ENCODE measurements at places on chromosomes 6 and 20.

DNA sequence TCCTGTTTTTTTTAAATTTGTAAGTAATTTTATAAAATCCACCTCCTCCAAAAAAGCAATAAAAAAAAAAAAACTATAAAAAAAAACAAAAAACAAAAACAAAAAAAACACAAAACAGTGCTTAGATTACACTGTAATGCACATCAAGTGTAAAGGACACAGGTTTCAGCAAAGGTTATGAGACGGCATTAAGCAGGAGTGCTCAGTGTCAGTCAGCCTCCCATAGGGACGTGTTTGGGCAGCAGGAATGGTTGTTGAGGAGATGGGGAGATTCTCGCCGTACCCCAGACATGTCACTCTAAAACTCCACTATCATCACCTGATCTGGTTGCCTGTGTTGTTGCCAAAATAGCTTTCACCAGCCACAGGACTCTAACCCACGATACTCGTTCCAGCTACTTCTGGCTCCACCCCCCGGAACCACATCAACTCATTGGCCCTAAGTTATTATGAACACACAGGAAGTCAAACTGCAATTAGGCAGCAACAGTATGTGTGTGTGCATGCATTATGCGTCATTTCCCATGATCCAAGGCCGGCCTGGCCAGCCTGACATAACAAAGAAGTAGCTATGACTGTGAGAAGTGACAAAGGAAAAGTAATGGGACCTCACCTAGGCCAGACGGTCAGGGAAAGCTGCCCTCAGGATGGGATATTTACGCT is 28.7 kb downstream of the ECT2L start:
- DNase-seq, result no peak

GRCh38 chr20:61674121-61674520 is 391.6 kb downstream of the TAF4 start:
- no peak for DNase-seq

DNA sequence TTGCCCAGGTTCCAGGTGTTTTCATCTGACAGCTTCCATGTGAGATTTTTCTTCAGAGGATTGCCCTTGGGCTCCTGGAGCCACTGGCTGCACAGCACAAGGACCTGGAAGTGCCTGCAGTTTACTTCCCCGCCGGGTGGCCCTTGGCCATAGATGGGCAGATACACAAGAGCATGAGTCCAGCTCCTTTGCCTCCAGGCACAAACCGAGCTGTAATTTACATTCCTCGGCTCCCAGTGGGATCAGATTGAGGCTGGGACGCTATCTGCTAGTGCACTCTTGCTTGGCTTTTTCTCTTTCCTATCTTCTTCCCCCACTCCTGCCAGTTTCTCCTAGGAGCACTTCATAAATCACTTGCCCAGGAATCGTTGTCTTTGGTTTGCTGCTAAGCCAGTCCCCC is 85.4 kb upstream of the RALY start:
- no peak for DNase-seq

- no peak for DNase-seq
These were observed 30.6 kb downstream of the SIRPD start for GRCh38 chr20:1526896-1527295.

- no peak for DNase-seq
These were observed 5.3 kb downstream of the FBXO5 start for GRCh38 chr6:152977556-152977955.

GRCh38 chr6:35146453-35146852 is 5.3 kb upstream of the TCP11 start:
- no peak for DNase-seq

DNA sequence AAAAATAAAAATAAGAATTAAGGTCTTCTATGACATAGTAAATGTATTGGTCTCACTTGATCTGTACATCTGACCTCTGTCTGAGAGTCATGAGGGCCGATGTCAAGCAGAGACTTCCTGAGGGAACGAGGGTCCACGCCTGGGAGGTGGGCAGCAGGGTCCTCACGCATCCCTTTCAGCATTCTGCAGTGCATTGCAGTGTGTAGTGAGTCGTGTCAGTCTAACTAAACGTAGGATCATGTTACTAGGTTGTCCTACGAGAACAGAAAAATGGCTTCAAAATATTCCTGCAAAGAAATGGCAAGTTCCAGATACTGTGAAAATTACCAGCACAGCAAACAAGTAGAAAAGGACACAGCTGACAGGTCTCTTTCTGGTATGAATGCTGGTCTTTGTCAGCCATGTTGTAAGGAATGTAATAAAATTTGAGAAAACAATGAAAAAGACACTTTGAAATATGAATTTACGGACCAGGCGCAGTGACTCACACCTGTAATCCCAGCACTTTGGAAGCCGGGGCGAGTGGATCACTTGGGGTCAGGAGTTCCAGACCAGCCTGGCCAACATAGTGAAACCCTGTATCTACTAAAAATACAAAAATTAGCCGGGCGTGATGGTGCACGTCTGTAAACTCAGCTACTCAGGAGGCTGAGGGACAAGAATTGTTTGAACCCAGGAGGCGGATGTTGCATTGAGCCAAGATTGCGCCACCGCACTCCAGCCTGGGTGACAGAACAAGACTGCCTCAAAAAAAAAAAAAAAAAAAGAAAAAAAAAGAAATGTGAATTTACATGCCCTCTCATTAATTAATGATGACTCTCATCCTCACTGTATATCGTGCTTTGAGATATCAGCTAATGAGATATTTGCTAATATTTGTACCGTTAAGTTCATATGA is 2.4 kb upstream of the AHCY start:
- no peak for DNase-seq

DNA sequence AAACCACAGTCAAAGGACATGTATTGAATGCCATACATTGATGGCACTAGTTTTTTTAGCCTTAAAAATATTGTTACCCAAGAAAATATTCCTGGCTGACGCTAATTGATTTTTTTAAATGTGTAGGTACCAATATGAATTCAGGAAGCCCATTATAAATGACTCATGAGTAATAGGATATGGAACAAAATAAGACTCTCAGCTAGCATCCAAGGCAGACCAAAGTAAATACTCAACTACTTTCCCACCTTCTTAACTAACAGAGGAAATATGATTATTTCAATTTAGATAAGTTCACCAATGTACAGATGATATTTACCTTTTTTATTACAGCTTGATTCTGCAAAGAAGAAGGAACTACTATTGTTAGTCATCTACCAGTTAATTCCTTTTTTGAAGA is 43.2 kb upstream of the TXNDC5 start:
- no peak for DNase-seq

DNA sequence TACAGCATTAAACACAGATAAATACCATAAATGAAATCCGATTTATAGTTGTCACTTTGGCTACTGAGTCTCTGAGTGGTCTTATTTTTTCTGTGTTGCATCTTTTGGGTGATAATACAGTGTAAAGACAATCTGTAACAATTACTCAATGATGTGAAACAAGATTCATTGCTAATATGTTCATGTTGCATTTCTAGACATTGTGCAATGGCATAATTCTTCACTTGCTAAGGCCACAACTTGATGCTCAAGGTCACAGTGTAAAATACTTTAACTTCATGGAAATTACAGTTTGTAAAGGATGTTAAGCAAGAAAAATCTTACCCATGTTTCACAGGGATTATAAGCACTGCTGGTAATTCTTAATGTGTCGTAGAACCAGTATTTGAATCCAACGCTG is 74.9 kb upstream of the SMLR1 start:
- no peak for DNase-seq

GRCh38 chr20:63182425-63182824 is 33.5 kb downstream of the YTHDF1 start:
- DNase-seq, result no peak

DNA sequence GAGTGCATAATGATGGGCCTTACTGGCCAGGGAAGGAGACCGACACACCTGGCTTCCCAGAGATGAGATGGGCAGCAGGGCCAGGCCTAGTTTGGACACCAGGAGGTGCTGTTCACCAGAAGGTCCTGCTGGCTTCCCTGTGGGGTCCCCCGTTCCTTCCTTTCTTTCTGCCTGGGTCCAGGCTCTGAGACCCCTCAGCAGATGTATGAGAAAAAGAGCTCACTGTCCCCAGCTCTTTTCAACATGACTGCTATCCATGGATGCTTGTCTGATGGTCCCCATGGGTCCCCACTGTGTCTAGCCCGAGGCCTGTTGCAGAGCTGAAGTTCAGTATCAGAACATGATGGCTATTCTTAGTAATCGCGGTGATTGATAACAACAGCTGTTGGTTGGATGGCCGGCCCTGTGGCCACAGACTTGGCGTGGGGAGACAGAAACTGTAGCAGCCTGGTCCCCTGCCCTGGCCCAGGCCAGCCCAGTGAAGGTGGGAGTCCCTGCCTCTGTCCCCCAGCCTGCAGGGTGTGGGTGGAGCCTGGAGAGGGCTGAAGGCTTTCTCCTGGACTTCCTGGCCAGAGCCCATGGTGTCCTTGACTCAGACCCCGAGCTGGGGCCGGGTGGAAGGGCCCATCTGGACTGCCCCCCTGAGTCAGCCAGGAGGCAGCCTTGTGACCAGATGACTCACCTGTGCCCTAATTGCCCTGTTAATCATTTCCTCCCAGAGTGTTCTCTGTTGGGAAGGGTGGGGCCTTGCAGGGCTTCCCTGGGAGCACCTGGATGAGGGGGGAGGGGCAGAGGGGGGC is 9.9 kb upstream of the BAK1 start:
- no peak for DNase-seq

DNA sequence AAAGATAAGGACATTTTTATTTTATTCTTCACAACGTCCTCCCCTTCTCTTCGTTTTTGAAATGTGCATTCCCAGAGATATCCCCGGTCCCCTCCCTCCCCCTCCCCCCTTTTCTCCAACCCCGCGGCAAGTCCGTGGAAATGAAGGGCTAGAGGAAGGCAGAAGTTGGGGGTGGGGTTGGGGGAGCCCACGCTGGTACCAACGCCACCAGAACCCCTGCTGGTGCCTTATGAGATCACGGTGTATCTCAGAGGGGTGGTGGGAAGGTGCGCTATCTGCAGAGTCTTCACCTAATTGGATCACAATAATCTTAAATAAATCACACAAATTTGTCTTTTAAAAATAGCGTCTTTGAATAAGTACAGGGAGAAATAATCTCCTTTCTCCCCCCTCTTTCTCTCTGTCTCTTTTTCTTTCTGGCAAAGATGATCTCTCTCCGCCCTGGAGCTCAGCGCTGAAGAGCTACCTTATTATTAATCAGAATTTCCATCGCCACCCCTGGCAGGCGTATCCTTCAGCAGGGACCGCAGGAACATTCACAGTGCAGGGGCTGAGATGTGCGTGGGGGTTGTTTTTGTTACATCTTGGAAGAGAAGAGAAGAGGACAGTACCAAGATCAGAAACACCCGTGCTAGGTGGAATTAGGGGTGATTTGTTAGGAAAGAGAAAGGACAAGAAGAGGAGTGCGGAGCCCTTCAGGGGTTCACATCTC is 915 bp downstream of the CLVS2 start:
- DNase-seq, result no peak

GRCh38 chr6:125201961-125202729 is 48.6 kb downstream of the TPD52L1 start:
- peak; percentile 84 for DNase-seq

DNA sequence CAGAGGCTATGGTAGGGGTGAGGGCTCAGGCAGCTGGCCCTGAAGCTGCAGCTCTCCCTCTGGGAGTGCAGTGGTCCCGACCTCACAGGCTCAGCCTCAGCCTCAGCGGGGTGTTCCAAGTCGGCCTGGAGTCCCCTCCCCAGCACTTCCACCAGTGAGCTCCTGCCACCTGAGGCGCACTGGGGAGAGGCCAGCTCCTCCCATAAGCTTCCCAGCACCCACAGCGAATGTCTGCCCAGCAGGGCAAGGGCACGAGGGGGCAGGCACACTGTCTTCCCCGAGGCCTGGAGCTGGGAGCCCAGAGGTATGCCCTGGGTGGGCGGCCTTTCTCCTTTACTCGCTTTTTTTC is 53.2 kb upstream of the SLCO4A1 start:
- no peak for DNase-seq

DNA sequence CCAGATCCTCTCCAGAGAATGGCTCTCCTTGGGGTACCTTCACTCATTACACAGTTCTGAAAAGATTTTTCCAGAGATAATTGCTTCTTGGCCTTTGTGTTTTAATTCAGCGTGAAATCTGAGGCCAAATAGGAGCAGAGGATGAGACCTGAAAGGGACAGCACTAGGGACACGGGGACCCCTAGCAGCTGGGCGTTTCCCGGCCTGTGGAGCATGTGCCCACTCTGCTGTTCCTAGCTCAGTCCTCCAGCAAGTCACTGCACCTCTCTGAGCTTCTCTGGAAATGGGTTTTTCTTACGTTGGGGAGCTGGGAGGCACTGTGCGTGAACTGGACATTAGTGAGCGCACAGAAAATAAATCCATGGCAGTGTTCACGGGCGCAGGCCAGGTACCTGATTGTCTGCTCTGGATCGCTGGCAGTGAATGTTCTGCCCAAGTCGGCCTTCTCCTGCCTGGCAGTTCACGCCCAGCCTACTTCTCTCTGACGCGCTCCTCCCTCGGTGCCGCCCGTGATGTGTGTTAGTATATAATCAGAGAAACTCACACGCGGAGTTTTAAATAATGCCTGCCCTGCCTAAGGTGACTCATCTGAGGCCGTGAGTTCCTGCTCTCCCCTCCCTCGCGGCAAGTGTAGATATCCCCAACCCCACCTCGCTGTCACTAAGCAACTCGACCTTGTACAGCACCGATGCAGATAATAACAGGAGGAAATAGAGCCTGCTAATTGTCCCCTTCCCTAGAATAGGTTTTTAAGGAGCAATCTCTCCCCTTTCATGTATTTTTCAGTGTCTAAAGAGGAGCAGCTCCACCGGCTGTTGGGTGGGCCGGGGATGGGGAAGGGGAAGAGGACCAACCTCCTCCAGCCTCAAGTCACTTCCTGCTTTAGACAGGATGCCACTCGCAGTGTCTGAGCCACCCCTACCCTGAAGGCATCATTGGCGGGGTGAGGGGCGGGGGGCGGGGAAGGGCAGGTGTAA is 2.7 kb upstream of the TUBB2A start:
- DNase-seq, result no peak

- DNase-seq, result no peak
These were observed 570.2 kb downstream of the UTRN start for GRCh38 chr6:144855375-144855774.

DNA sequence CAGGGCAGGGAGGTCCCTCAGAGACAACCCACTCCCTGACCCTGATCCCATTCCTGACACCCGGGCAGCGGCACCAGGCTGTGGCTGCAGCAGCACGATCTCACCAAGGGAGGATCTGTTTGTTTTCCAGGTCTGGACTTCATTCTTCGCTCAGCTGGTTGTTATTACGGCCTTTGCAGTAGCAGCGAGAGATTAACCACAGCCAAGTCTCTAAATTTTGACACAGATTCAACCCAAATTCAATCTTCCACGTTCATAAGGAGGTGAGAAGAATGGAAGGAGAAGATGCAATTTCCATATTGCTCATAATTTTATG is 91.1 kb upstream of the THBS2 start:
- no peak for DNase-seq

- peak; percentile 96 for DNase-seq
These were observed at the start of gene ZSCAN12 for GRCh38 chr6:28399350-28400121. Gene ZSCAN12, minus strand, starts transcription at chr6:28399747. Its CDS starts 1,342 bp downstream, at chr6:28398405.

All from posterior vena cava (tissue), 2 donors.